Ascending aorta (tissue), 2 donors: ENCODE measurements at places on chromosomes 1 and 21.

GRCh38 chr1:226738995-226739695 lies at the start of gene ITPKB:
Gene ITPKB, minus strand, starts transcription at chr1:226739282. Its CDS starts 1,824 bp downstream, at chr1:226737458.
- peak; percentile 70 for DNase-seq

- DNase-seq = no peak
Measured at GRCh38 chr1:22053861-22054770, 1.6 kb downstream of the CDC42 start.

- no peak for DNase-seq
Measured at GRCh38 chr1:51915951-51916350, 37.4 kb upstream of the NRDC start.

- no peak for DNase-seq
Measured at GRCh38 chr1:67898033-67898726, 64.9 kb upstream of the GNG12 start.

GRCh38 chr1:110335265-110335664 lies 3.9 kb upstream of the RBM15 start:
- no peak for DNase-seq

DNA sequence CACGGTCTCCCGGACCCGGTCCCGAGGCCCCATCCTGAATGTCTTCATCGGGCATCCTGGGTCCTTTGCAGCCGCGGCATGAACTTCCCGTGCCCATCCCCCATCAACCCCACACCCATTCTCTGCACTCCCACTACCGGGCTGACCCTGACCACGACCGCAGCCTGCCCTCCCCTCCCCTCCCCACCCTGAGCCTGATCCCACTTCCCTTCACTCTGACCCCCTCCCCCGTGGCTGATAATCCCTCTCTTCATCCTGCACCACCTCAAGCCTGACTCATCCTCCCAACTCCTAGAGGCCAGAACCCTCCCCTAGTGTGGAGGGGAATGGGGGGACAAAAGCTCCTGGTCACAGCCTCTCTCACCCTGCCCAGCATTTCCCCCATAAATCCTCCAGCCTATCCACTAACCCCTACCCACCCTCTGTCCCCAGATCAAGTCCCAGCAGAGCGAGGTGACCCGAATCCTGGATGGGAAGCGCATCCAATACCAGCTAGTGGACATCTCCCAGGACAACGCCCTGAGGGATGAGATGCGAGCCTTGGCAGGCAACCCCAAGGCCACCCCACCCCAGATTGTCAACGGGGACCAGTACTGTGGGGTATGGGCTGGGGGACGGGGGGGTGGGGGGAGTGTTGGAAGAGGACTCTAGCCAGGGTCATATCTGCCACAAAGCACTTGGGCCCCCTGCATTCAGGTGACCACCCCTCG lies 602 bp downstream of the SH3BGRL3 start:
- no peak for DNase-seq

DNA sequence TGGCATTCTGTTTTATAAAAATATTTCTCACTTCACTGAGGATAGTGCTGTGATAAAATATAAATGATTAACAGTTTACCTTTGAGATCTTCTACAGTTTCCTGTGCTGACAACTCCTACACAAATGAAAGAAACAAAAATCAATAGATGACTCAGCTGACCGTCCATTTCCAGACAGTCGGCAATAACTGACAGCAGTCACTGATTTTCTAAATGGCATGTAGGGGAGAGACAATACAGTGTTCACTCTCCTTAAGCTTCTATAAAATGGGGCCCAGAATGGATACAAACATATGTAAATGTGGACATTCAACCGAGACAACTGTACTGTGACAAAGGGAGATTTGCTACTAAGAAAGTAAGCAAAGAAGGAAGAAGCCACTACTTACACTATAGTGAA lies 34.3 kb downstream of the PCNX2 start:
- DNase-seq = no peak

- DNase-seq = no peak
Measured at GRCh38 chr21:29434081-29434480, 135.4 kb downstream of the BACH1 start.

GRCh38 chr1:119310301-119310700 lies 58.3 kb upstream of the HAO2 start:
- no peak for DNase-seq

DNA sequence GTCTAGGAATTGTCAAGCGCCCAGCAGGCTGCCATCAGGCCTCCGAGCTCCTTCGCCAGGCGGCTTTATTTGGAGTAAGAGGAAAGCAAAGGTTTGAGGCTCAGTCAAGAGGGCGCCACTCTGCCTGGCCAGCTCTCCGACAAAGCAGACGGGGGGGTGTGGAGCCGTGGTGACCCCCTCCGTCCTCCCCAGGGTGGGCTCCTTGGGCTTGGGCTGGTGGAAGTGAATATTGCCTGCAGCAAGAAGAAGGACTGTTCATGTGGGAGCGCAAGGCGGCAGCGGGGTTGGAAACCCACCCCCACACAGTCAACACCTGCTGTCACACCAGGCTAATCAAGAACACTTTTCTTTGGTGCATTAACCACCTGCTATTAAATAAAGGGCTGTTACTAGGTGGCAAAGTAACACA lies 14.6 kb downstream of the EPHX1 start:
- DNase-seq = no peak

GRCh38 chr1:105137543-105138457 lies 1388.1 kb downstream of the AMY1C start:
- DNase-seq = no peak

GRCh38 chr1:40039245-40039756 lies 1.2 kb upstream of the CAP1 start:
- no peak for DNase-seq

DNA sequence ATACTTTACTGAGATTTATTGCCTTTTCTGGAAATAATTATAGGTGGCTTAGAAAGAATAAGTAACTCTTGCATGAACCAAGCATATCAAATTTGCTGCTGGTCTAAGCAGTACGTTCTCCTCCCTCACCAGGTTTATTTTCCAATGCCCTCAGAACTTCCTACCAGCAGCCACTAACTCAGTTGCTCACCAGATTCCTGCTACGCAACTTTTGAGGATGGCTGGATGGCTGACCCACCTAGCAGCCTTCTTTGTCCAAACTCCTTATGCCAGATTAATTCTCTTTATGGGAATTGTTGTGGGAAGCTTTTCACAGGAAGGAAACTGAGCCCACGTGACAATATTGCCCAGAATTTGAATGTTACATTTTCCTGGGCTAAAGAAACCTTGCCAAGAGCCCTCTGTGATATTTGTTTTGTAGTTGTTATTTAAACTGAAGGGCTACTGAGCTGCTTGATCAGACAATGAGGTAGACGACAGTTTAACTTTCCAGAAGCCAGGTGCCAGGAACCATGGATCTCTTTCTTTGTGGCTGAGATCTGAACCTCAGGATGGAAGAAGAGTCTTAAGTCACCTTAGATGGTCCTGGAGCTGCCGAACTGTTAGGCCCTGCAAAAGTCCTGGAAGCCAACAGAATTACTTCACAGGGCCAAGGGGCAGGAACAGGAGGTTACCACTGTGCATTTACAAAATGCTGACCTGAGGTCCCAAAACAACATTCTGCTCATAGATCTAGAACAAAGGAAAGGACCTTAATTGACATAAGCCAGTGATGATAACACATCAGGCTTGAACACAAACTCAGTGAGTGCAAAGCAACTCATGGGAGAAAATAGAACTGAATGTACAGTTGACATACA lies 85.5 kb upstream of the ATP1A1 start:
- no peak for DNase-seq

DNA sequence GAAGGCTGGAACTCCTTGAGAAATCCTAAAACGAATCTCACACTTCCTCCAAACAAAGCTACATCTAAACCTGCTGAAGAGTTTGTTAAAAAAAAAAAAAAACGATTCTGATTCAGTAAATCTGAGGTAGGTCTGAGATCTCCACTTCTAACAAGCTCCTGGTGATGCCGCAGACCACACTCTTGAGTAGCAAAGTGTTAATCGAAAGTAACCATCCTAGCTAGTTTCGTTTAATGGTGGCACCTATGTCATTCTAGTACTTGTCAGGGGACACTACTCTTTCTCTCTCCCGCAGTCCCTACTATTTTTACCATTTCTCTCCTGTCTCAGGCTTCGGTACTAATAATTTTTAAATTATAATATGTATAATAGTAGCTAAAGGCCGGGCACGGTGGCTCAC lies 2.1 kb downstream of the CLCC1 start:
- no peak for DNase-seq

- no peak for DNase-seq
Measured at GRCh38 chr1:71086331-71086730, 5.5 kb upstream of the ZRANB2 start.

- no peak for DNase-seq
Measured at GRCh38 chr1:52668711-52669110, 29.4 kb downstream of the COA7 start.

- DNase-seq = no peak
Measured at GRCh38 chr1:17470021-17470799, 30.7 kb upstream of the RCC2 start.

DNA sequence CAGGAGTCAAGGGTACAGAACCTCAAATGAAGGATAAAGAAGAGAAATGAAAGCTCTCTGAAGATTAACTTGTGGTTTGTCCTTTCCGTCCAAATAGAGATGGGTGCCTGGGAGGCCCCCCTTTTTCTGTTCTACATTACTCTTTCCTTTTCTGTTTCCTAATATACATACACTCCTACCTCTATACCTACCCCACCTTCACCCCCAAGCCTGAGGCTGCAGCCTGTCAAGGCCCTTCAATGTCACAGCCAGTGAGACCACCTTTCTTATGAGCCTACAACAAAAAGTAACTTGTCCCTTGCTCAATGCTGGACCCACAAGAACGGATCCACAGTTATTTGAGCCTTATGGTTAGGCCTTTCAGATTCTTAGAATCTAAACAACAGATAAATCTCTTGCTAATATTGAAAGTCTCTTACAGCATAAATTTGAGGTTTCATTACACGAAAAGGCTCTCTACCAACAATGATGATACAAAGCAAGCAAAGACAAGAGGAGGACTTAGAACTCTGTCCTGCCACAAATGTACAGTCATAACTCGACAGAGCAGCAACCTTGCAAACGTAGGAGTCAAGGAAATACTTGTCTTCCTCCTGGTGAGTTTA lies 4.1 kb upstream of the TRAF3IP3 start:
- DNase-seq = no peak

GRCh38 chr1:33725037-33725436 lies 138.8 kb upstream of the HMGB4 start:
- DNase-seq = no peak

- no peak for DNase-seq
Measured at GRCh38 chr1:68623700-68624099, 126.8 kb upstream of the DEPDC1 start.

DNA sequence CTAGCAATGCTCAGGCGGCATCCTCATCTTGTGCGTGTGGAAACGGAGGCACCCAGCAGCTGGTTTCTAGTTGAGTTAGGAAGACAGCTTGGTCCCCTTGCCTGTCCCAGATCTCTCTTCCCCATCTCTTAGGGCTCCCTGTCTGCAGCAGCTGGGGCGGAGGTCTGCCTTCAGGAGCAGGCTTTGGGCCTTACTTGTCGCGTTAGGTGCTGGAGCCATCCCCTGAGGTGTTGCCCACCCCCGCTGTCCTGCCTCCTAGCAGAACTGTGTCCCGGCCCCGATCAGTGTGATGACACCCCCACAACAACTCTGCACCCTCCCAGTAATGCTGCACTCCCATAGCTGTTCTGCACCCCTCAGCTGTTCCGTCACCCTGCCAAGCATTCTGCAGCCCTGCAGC lies 40.7 kb downstream of the UMODL1 start:
- DNase-seq = no peak

- no peak for DNase-seq
Measured at GRCh38 chr1:183871142-183871541, 66.2 kb downstream of the RGL1 start.

DNA sequence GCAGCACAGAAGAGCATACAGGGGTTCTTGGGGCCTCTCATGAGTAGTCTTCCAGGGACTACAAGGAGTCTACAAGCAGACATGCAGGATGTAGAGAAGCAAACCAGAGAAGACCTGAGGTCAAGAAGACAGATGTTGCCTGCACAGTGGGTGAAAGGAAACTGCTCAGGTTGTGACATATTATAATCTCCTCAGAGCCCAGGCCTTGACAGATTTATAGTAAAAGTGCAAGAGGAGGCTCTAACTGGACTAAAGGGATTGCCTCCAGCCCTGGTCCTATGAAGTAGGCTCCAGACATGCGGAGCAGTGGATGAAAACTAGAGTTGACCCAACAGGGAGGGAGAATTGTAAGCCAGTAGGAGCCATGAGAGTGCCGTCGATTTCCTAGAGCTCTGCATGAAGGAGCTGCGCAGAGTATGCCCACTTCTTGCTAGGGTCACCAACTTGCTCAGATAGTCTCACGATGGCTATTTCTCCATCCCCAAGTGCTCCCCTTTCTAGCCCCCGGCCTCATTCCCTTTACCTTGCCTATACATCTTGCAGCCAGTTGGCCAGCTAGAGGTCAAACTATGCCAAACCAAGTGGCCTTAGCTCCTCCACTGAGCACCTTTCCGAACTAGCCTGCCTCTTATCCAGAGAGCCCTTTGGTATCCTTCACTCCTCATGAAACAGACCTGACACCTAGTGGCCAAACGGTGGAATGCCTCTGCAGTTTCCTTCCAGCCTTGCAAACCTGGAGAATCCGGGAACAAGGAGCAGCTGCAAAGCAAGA lies 36.2 kb upstream of the IPO9 start:
- DNase-seq = no peak

GRCh38 chr1:230105245-230105753 lies 38.3 kb downstream of the GALNT2 start:
- DNase-seq = no peak

DNA sequence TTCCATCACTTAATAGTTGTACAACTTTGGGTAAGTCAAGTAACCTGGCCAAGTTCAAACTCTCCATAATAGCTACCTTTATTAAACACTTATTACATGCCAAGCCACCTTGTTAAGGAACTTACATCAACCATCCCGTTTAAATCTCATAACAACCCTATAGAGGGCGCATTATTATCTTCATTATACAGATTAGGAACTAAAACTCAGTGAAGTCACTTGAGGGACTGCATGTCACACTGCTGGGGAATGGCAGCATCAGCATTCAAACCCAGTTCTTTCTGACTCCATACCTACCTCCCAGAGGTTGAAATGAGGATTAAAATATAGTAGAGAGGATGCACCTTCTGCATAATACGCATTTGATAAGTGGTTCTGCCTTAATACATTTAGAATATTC lies 47.1 kb upstream of the PLA2G2C start:
- DNase-seq = no peak

- DNase-seq = no peak
Measured at GRCh38 chr1:202144402-202145067, at the start of gene ARL8A. Gene ARL8A, minus strand, starts transcription at chr1:202144737. Its CDS starts 165 bp downstream, at chr1:202144572.

GRCh38 chr1:154466206-154466605 lies 35.8 kb upstream of the TDRD10 start:
- DNase-seq = no peak

- DNase-seq = no peak
Measured at GRCh38 chr1:213032651-213033050, 17.0 kb upstream of the ANGEL2 start.
